Globus pallidus (tissue), 1 donor: ENCODE measurements at places on chromosomes 4 and X.

DNA sequence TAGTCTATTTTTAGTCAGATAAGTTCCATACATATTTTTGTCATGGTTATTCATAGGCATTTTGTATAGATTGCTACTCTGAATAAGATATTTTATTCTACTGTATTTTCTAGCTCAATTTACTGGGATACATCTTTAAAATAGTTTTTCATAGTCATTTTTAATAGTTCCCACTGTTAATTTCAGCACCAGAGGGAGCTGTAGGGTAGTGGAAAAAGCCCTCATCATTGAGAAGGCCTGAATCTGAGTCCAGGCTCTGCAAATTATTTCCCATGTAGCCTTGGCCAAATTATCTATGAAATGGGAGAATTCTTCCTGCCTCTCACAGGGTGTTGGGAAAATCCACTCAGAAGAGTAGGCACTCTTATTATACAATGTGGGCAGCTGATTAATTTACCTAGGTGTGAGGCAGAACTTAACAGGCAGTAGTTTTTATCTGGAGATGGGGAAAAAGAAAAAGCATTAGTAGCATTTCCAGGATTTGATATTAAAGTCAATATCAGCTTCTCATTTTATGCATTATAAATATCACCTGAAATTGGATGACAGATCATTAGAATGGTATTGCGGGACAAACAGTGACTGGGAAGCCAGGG is 102.9 kb upstream of the PAQR3 start:
- DNase-seq = no peak

GRCh38 chrX:87961471-87961870 is 443.9 kb downstream of the KLHL4 start:
- DNase-seq = no peak

DNA sequence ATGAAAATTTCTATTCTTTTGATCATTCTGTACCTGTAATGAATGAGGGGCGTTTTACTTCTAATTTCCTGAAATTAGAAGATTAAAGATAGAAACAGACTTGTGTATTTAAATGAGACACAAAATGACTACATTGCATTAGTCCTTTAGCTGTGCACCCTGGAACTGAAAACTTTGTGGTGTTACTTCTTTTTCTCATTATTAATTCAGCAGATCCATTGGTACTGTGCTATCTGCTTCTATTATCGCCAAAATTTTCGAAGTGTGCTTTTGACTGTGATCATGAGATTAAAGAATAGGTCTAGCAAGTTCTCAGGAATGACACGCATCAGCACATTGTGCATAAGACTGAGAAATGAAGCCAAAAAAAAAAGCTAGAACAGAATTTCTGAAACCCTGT is 1938.9 kb upstream of the TENM3 start:
- DNase-seq = no peak

- DNase-seq = no peak
Observed at GRCh38 chr4:2363951-2364653, 54.3 kb downstream of the ZFYVE28 start.

- DNase-seq = no peak
Observed at GRCh38 chr4:147829401-147830101, 97.7 kb downstream of the ARHGAP10 start.

DNA sequence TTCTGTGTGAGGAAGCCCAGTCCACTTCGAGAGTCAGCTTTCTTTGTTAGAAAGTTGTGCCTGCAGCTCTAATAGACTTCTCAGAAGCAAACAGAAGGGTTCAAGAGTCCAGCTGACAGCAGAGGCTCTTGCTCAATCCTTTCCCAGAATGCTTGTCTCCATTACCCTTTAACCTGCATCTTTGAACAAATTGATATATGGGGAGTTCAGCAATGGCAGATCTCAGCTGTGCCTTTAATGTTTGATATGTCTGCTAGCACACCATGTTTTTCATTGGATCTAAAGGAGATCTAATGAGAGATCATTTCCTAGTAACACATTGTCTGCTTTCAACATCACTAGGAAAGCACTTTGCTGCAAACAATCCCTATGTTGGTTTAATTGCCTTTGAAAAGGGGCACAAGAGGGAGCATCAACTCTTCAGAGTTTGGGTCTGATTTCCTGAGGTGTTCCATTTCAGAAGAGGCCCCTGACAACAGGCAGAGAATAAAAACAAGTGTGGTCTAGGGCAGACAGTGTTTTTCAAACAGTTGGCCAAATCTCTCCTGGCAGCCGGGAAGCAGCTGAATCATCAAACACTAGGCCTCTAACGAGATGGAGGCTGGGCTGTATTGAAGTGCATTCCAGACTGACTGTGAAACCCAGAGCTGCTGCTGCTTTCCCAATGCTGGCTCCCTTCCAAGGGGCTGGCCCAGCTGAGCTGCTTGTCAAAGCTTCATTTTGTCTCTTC is 55.5 kb downstream of the LUZP4 start:
- peak; percentile 88 for DNase-seq

- DNase-seq = no peak
Observed at GRCh38 chrX:13254076-13254785, 65.6 kb downstream of the ATXN3L start.

DNA sequence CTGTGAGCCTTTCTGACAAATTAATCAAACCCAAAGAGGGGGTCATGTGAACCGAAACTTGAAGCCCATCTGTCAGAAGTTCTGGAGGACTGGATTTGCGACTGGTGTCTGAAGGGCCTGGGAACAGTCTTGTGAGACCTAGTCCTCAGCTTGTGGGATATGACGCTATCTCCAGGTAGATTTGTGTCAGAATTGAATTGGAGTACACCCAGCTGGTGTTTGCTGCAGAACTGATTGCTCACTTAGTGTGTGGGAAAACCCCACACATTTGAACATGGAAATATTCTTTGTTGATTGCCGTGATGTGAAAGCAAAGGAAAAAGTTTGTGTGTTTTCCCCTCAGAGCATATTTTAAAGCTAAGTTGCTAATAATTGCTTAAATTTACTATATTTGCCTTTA is 30.3 kb upstream of the TMSB15B start:
- no peak for DNase-seq

DNA sequence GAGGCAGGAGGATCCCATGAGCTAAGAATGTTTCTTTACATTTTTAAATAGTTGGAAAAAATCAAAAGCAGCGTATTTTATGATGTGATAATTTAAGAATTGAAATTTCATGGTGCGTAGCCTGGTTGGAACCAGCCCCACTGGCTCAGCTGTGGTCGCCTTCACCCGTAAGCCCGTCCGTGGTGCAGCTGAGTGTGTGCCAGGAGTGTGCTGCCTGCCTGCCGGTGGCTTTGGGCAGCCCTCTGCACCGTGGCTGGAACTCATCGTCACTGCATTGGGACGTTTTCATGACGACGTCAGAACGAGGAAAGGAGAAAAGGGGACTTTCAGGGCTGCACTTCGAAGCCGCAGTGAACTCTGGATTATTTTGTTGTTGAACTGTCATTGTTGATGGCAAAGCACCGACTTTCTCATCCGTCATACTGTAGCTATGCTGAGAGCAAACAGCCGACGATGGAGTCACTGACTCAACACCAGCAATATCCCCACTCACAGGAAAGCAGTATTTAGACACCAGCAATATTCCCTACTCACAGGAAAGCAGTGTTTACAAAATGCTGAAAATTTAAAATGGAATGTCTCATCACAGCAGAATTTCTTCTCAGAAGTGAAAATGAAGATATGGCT is 35.1 kb downstream of the PCGF3 start:
- DNase-seq = no peak

DNA sequence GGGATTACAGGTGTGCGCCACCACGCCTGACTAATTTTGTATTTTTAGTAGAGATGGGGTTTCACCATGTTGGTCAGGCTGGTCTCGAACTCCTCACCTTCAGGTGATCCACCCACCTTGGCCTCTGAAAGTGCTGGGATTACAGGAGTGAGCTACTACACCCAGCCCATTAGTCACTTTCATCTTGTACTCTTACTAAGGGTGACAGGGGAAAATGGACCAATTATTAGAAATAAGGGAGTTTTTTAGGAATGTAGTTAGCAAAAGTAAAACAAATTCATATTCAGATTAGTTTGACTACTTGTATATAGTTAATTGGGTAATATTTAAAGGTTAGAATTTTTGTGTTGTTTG is 26.1 kb downstream of the SMARCA5 start:
- no peak for DNase-seq

- DNase-seq = no peak
Observed at GRCh38 chrX:150038986-150039599, 100.8 kb upstream of the EOLA2 start.

GRCh38 chr4:170868170-170868569 is 778.4 kb upstream of the AADAT start:
- no peak for DNase-seq

DNA sequence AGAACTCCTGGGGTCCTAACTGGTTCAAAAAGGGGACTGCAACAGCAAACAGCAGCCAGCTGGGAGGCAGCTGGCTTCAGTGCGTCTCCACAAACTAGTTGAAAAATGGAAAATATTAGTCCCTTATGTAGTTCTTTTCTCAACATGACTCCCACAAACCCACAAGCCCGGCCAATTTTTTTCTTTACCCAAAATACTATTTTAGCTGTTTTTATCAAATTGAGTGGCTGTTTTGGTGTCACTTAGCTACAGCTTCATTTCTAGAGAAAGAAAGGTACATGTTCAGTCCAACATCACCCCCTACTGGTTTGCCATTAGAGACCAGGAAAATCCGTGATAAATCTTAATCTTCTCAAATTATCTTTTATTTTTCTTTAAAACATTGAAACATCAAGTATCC is 97.2 kb downstream of the GUCY2F start:
- peak; percentile 2 for DNase-seq

- DNase-seq = peak; percentile 92
Observed at GRCh38 chrX:49073601-49074575, at the start of gene PRAF2. PRAF2 (minus strand) TSS chrX:49074002; CDS start chrX:49073987, 15 bp downstream.

DNA sequence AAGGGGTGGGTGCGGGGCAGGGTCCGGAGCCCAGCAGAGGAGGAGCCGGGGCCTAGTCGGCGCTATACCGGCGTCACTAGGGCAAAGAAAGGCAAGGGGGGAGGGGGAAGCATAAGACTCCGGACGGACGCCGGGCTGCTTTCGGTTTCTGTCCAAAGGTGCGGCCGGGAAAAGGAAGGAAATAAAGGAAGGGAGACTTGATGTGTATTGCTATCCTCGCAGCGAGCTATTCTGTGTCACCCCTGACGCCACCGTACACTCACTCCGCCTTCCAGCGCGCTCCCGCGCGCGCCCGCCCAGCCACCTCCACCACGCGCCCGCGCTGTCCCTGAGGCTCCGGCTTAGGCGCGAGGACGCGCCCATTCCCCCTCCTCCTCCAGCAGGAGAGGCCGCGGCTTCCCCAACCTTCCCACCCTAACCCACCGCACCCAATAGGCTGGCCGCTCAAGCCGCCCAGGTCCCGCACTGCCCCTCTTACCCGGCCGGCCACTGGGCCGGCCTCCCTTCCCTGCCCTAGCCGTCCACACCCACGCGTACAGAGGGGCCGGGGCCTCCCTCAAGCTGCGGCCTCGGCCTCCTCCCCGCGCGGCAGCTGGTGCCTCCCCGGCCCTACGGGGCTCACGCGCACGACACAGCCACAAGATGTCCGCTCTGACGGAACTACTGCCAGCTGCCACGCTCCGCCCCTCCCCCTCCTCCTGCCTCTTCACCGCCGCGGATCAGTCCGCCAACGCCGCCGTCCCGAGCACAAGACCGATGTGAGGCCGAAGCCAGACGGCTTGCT is at the start of gene UBE2D3:
UBE2D3 (minus strand) TSS at position 662 of the 784 bp plus-strand sequence. CDS start 1,043 bp downstream, outside the sequence.
- peak; percentile 87 for DNase-seq

DNA sequence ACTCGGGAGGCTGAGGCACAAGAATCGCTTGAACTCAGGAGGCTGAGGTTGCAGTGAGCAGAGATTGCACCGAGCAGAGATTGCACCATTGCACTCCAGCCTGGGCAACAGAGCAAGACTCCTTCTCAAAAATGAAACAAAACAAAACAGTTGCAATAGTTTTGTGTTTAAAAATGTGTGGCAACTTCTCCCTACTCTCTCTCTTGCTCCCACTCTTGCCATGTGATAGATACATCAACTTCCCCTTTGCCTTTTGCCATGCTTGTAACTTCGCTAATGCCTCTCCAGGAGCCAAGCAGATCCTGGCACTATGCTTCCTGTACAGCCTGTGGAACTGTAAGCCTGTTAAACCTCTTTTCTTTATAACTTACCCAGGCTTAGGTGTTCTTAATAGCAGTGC is 52.5 kb upstream of the INTU start:
- no peak for DNase-seq

DNA sequence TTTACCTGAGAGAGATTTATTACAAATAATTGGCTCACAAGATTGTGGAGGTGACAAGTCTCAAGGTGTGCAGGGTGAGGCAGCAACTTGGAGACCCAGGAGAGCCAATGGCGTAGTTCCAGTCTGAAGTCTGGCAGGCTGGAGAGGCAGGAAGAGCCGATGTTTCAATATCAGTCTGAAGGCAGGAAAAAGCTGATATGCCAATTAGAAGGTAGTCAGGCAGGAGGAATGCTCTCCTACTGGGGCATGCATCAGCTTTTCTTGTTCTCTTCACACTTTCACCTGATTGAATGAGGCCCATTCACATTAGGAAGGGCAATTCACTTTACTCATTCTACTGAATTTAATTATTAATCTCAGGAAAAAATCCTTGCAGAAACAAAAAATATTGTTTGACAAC is 1351.7 kb upstream of the ADGRL3 start:
- no peak for DNase-seq

DNA sequence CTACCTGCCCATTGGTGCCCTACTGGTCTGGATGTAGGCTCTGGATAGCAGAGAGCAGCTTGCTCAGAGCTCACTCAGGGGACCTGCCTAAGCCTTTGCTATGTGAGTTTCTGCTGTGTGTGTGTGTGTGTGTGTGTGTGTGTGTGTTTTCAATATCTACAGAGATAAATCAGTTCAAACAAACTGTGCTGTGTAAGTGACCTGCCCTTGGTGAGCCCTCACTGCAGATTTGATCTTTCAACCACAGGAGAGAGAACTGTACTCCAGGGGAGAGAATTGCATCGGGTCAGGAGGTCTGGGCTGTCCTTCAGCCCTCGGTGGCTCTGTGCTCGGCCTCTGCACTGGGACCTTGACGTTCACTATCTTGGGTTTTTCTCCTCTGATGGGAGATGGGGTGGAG is 35.0 kb upstream of the CDKN2AIP start:
- no peak for DNase-seq

DNA sequence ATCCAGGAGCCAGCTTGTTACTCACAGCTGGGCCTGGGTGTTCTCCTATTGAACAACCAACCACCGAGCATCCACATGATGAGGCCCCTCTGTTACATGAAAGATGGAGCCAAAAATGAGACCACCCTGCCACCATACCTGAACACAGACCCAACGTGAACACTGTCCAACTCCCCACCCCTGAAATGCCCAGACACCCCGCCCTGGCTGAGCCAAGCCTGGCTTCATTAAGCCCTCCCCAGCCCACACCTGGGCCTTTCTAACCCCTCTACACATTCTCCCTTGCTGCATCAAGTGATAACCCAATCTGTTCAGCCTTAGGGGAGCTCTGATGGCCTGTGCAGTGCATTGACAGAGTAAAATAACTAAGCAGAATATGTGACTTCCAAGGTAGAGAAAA is 80.7 kb downstream of the EVC start:
- no peak for DNase-seq
